ENCODE measurements at places on chromosomes 6 and 20.

DNA sequence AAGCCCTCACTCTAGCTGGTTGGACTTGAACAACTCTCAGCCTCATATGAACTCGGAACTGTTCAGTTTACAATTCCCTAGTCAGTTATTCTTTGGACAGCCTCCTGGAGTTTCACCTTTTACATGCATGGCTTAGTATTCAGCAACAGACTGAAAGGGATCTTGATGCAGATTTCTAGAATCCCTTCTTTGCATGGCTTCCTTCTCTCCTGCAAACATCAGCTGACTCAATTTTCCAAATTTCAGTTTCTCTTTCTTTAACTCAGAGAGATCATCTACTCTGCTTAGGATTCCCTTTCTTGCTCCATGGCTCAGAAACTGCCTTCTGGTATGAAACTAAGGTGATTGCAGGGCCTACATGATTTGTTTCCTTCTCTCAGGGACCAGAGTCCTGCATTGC lies 99.6 kb downstream of the CEP57L1 start:
- no peak for DNase-seq

DNA sequence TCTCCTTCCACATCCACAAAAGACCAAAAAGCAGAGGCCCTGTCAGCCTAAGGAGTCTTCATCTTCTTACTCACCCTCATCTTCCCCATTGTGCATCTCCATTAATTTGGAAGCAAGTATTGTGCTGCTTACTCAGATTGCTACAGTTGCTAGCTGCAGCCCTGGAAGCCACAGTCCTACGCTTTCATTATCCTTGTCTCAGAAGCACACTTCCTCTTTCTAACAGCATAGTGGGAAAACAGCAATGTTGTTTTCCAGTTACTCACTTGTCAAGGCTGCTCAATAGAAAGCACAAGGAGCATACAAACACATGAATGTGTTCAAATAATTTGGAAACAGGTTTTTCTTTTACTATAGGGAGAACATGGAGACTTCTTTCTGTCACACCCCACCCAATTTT lies 76.6 kb upstream of the RBM24 start:
- no peak for DNase-seq

- DNase-seq: peak; percentile 49
These were observed 207.4 kb downstream of the FNDC1 start for GRCh38 chr6:159376516-159377158.

DNA sequence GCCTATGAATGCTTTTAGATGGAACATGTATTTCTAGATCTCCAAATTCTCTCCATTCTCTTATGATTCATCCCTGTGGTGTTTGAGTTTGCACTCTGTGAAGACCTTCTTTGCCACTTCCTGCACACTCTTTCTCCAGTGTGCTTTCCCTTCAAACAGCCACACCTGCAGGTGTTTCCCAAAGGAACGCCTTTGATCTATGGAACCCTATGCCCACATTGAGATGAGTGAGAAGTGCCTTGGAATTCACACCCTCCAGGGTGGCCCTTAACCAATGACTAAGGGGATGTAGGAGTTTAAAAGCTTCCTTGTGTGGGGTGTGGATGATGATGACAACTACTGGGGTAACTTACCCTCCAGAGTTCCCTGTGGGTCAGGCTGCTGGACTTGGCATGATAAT lies 570.1 kb downstream of the DHX35 start:
- DNase-seq: no peak

GRCh38 chr20:36827541-36828279 lies 48.2 kb upstream of the TLDC2 start:
- no peak for DNase-seq

DNA sequence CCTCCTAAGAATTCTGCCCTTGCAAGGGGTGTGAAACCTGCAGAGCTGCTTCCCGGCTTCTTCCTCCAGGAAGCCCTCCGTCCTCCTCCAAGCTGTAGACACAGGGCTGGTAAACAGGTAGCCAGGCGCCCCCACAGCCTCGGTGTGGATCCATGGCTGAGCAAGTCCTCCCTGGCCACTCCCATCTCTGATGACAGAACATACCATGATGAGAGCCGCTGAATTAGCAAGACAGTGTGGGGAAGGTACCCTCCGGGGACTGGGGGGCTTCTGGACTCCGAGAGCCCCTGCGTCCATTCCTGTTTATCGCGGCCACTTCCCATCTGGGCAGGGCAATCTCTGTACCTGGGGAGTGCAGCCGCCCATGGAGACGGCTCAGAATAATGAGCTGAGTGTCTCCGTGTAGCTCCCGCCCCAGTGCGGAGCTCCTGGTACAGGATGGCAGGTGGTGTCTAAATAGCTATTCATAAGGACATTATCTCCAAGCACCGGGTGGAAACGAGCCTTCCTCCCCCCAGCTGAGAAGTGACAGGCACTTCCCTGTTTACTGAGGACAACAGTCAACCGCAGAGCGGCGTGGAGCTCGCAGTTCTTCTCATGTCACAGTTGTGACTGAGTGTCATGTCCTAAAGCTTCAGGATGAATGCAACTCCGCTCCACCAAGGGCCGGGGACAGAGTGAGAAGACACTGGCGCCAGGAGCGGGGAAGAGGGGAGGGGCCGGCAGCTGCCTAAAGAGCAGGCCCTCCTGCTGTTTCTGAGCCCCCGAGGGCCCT lies 22.7 kb upstream of the NTSR1 start:
- no peak for DNase-seq

- DNase-seq: no peak
These were observed 38.3 kb downstream of the ADGRG6 start for GRCh38 chr6:142339968-142340658.

DNA sequence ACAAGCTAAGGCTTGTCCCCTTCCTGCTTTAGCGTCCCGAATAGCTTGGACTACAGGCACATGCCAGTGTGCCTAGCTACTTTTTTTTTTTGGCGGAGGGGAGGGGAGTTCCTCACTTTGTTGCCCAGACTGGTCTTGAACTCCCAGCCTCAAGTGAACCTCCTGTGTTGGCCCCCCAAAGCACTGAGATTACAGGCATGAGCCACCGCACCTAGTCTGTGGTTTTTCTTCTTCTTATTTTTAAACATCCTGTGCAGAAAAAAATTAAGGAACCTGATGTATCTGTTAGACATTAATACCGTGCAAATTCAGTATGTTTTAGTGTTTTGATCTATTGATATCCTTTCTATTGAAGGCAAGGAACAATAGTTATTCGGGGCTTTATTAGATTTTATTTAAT lies 25.7 kb downstream of the HIVEP1 start:
- no peak for DNase-seq

GRCh38 chr6:20408851-20409250 lies 7.2 kb downstream of the E2F3 start:
- DNase-seq: no peak

GRCh38 chr6:46876126-46876525 lies 45.6 kb downstream of the ADGRF5 start:
- DNase-seq: no peak

DNA sequence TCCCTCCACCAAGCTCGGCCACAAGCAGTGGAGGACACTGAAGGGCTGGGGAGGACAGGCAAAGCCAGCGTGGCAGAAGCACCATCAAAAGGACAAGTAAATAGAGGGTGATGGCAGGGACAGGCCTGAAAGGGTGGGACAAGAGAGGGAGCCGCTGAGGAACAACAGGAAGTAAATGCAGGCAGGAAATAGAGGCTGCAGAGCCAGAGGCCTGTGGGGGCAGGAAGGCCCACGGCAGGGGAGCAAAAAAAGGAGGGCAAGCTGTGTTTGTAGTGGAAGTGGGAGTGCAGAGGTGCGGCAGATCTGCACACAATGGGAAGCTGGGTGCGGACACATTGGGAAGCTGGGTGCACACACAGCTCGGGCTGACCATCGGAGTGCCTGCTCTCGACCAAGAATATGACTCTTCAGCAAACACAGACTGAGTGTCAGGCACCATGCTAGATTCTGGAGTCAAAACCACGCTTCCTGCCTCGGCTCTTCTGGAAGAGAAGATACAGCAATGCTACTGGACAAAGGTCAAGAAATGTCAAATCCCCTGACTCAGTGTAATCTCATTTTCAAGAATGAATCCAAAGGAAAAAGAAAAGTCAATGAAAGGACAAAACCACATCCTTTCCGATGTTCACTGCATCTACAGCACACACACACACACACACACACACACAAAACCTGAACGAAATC lies 40.4 kb upstream of the RAB22A start:
- no peak for DNase-seq

GRCh38 chr6:88220493-88220892 lies 54.3 kb upstream of the CNR1 start:
- no peak for DNase-seq

GRCh38 chr6:3940703-3941102 lies 91.5 kb downstream of the FAM50B start:
- DNase-seq: peak; percentile 76

DNA sequence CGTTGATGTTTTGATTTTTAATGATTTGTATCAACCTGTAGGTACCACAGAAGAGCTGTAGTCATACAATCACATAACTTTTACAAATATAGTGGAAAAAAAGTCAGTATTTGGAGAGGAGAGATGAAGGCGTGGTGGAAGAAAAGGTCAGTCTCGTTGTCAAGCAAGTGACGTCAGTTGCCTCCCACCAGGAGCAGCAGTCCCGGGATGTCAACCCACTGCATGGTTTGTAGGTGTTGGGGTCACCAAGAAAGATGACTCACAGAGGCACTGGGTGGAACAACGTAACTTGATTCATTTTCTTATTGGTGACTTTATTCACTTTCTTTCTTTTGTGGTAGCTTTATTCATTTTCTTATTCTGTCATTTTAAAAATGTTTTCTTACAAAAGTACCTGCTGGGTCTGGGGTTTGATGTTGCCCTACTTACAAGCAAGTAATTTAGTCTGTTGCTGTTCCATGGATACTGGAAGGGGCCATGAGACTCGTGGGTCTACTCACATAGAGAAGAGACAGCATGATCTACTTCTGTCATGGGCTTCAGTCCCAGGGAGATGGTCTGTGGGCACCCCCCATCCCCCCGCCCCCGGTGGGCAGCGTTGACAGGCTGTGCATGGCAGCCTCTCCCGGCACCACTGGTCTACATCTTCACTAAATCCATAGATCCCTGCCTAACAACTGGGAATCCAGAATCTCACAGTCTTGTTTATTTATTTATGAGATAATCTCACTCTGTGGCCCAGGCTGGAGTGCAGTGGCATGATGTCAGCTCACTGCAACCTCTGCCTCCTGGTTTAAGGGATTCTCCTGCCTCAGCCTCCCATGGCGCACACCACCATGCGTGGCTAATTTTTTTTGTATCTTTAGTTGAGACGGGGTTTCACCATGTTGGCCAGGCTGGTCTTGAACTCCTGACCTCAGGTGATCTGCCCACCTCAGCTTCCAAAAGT lies 36.4 kb upstream of the SYNJ2 start:
- DNase-seq: no peak

DNA sequence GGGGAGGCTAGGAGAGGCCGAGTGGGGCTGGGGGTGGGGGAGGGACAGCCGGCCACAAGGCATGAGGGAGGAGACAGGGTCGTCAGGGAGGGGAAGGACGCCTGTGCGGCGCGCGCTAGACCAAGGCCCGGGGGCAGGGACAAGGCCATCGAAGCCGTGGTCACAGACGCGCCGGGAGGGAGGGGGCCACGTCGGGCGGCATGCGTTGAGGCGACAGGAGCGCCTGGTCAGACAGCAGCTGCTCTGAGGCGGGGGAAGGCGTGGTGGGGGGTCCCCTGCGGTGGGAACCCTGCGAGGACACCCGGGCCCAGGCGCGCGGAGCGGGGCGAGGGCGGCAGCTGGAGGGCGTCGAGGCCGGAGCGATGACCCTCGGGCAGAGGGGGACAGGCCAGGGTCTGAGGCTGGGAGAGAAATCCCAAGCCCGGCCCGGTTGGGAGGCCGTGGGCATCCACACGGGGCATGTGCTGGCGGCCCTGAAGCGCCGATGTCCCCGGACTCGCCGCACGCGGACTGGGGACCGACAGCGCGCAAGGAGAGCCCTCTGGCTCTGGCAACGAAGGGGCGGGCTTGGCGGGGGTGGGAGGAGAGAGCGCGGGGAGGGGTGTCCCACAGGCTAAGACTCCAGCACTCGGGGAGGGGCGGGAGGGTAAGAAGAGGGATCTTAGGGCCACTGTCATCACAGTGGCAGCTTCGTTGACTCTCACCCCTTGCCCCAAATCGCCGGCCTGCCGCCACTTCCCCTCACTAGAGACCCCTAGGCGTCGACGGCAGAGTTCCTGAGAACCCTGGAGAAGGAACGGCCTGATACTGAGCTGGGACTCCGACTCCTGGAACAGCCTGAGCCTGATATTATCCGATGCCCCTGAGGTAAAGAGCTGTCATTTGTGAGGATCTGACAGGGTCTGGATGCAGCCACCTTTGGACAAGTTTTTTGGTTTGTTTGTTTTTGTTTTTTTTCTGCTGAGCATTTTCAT lies 5.0 kb downstream of the TMEM239 start:
- no peak for DNase-seq

DNA sequence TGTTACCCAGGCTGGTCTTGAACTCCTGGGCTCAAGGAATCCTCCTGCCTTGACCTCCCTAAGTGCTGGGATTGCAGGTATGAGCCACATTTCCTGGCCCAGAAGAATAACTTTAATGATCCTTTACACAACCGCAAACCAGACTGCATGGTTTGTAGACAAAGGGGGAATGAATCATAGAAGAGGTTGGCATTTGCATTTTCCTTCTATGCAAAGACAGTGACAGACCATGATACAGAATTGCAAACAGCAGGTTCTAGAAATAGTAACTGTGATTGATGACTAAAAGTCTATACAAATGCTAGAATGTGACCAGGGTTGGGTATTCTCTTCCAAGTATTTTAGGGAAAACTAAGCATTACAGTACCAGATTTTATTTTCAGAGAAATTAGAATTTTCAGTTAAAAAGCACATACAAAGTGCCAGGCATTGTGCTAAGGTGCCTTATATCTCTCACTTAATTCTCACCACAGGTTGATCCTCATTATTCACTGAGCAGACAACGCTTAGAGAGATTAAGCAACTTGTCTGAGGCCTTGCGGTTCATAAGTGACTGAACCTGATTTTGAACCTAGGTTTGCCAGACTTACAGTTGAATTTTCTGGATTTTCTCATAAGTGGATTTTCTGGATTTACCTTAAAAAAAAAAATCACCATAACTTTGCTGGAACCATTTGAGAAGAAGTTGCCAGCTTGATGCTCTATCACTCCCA lies 146.6 kb downstream of the ZFAND3 start:
- no peak for DNase-seq

DNA sequence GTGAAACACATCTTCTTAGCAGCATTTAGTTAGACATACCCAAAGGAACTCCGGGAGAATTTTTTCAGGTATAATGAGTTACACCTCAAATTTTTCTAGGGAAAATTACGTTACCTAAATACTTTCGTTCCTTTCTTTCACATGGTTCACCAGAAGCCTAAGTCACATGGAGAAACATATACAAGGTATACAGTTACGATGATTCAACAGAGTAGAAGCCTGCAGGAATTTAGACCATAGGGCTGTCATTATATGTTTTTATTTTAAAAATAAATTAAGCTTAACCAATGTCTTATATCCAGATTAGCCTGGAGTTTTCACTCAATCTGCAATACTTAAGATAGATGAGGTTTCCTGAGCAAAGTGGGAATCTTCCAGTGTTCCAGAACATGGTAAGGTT lies 549.5 kb upstream of the JARID2 start:
- DNase-seq: no peak

All from spinal cord (tissue), 10 donors.